ENCODE measurements at places on chromosomes 5 and 9.

GRCh38 chr5:178808886-178809285 is 50.9 kb upstream of the ZNF354B start:
- no peak for DNase-seq

DNA sequence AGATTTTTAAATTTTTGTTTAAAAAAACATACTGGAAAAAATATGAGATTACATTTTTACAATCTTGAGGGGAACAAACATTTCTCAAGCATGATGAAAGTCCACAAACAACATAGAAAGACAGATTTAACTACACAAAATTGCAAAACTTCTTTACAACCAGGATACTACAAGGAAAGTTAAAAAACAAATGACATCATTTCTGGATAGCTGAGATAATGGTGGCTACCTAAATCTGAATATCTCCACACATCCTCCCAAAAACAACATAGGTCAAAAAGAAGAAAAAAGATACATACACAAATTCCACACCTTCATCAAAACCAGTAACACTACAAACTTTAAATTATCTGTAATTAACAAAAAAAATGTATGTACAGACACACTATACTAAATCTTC is 120.8 kb upstream of the TNPO1 start:
- no peak for DNase-seq

DNA sequence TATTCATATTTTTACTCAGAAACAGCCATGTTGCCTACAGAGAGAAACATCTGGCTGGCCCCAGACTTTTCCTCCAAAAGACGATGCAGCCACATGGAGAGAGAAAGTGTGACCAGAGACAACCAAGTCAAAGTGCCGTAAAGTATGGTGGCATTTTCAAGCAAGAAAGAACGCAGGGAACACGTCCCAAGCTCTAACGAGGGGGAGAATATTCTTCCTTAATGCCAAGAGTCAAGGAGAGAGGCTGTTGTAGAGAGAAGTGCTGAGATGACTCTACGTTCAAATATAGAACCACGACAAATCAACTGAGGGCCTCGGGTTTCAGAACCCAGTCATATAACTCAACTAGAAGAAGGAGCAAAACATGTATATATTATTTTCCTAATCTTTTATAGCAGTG is 55.9 kb downstream of the FNBP1 start:
- peak; percentile 39 for DNase-seq

GRCh38 chr9:16147726-16148125 is 594.9 kb downstream of the CCDC171 start:
- DNase-seq, result no peak

DNA sequence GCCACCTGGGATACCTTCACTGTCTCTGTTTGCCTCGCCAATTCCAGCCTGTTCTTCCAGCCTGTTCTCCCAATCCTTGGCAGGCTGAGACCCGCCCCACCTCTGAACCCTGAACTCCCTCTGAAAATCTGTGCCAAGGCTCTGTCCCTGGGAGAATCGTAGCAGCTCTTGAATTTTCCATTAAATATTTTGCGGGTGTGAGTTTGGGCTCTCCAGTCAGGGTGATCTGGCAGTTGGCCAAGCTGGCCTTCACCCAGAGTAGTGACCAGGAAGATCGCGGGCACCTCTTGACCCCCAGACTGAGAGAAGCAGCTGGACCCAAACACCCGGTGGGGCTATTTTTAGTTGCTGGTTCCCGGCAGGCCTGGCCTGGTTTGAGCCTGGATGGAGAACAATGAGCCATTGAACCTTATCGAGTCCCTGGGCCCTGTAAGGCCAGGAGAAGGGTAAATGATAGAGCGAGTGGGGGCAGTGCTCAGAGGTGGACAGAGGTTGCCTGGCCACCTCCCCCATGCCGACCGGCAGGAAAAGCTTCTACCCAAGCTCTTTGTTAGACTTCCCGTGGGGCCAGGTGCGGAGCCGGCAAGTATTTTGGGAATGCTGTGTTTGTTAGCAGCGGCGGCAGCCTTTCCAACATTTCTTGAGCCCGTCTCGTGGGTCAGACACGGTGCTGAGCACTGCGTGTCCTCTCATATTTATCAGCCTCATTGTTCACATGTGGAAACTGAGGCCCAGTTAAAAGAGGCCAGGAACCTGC is 146.2 kb downstream of the RGS3 start:
- DNase-seq, result no peak

- no peak for DNase-seq
Observed at GRCh38 chr5:53017794-53018391, 28.7 kb downstream of the ITGA2 start.

DNA sequence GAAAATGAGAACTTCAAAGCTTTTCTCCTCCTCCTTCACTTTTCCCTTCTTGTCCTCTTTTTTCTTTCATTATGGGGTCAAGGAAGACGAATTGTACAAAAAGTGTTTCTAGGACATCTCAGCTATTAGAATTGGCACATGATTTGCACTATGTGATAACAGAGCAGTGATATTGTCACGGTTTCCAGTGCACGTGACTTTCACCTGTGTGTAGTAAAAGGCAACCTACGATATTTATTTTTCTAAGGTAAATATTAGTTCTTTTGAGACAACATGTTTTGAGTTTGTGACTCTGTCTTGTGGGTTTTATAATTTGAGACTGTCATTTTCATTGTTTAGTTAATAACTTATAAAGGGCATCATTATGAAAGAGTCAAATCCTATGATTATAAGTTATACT is 213.1 kb downstream of the PSAT1 start:
- no peak for DNase-seq

DNA sequence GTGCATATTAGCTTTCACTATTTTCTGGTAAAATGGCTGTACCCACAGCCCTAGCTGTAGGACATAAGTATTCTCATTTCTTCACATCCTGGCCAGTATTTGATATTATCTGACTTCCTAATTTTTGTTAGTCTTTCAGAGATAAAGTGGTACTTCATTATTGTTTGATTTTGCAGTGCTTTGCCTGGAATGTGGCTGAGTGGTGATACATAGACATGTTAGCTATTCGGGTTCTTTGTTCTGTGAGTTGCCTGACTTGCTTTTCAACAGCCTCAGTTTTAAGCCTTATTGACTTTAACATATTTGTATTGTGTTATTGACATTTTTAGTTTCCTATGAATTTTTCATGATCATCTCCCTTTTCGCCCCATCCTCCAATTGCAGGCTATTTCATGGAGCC is 161.1 kb downstream of the GABBR2 start:
- no peak for DNase-seq

GRCh38 chr5:76351577-76351976 is 51.5 kb upstream of the IQGAP2 start:
- no peak for DNase-seq

DNA sequence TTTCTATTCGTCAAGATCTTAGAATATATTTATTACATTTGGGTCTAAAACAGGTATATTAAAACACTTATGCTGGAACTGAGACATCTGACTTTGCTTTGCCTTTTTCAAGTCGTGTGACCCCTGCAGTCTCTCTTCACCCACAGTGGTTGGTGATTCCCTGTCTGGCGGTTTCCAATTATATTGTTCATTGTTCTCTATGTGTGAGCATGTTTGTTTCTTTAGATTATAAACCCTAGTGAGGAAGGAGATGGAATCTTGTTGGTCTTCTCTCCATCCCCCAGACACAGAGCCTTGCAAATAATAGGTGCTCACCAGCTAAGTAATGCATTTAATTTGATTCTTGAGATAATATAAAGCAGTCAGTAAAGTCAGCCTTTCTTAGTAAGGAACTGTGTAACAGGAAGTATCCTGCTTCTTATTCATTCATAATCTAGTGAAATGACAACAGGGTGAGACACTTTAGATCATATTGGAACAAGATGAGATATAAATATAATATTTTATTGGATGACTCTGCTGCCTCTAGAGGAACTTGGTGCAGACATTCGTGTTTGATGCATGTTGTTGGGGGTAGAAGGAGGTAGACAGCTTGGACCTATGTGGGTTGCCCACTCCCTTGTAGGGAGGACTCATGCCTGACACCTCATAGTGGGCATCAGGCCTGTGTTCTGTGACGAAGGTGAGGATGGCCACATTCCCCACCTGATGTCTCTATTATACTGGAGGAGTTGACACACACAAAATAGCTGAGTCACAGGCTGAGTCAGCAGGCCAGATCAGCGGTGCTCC is 88.1 kb downstream of the FGF1 start:
- peak; percentile 39 for DNase-seq

GRCh38 chr5:40717281-40717680 is 37.6 kb downstream of the PTGER4 start:
- no peak for DNase-seq

DNA sequence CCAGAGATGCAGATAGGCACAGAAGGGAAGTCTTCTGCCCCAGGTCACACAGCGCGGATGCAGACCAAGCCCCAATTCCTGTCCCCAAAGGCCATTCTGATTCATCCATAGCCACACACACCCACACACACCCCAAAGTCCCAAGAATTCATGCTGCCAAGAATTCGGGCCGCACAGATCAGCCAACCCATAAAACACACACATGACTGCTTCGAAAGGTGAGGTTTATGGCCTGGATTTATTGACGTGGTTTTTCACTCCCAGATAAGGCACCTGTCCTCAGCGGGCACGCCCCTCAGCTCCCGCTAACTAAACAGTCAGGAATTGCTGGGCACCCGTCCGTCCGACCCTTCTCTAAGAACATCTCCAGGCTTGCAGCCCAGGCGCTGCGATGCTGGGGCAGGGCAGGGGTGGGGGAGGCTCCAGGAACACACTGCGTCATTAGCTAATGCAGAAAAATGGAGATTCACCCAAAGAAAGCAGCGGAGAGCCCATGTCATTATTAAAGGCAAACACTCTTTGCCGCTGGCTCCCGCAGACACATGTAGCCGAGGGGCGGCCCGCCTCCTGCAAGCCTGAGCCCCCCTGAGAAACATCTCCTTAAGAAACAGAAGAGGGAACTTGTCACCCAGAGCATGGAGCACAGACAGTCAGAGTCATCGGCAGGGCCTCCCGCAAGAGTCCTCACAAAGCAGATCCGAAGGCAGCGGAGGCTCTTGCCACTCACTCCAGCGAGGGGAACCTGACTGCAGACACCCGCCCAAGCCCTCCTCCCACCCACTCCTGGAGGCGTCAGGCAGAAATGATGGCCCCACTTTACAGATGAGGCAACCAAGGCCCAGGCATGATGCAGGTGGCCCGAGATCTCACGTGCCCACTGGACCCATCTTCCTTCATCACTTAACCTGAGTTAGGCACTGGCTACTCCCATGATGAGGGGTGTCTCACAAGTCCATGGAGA is 19.9 kb downstream of the VAV2 start:
- no peak for DNase-seq

GRCh38 chr5:141094481-141095262 is at the start of gene PCDHB2:
TSS of gene PCDHB2 (plus strand) at chr5:141094615. CDS start at chr5:141094791, 176 bp downstream.
- DNase-seq, result no peak

GRCh38 chr5:62208218-62208852 is 97.7 kb upstream of the KIF2A start:
- DNase-seq, result no peak

DNA sequence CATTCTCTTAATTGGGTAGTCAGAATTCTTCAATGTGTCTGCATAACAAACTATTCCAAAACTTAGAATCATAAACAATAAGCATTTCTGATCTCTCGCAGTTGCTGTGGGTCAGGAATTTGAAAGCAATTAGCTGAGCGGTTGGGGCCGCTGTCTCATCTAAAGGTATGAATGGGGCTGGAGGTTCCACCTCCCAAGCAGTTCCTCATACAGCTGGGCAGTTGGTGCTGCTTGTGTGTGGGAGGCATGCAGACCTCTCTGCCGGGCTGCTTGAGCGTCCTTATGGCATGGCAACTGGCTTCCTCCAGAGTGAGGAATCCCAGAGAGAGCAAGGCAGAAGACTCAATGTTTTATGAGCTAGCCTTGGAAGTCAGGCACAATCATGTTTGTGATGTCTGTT is 30.2 kb upstream of the SEMA4D start:
- DNase-seq, result no peak

GRCh38 chr5:169503886-169504285 is 79.7 kb upstream of the SPDL1 start:
- DNase-seq, result no peak

- DNase-seq, result peak; percentile 91
Observed at GRCh38 chr5:68251386-68251785, 35.8 kb downstream of the PIK3R1 start.

- DNase-seq, result no peak
Observed at GRCh38 chr9:107215381-107215780, 67.7 kb upstream of the RAD23B start.

DNA sequence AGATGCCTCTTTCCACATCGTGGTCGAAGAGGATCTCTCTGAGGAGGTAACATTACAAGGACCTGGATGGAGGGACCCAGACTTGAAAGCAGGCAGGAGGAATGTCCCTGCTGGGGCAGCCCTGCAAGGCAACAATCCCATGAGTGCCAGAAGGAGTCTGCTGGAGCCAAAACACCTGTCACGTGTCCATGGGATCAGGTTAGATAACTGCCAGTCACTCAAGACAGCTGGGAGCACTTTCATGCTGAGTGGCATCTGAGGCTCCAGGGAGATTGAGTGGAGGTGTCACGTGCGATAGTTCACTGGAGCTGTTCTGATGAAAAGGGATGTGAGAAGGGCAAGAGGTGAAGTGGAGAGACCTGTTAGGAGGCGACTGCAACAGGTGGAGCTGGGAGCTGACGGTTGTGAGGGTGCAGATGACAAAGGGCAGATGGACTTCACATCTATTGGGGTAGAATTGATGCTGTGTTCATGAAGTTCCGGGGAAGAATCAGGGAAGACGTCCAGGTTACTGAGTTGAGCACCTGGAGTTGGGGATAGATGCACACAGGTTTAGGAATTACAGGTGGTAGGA is 68.4 kb downstream of the ICE1 start:
- no peak for DNase-seq

DNA sequence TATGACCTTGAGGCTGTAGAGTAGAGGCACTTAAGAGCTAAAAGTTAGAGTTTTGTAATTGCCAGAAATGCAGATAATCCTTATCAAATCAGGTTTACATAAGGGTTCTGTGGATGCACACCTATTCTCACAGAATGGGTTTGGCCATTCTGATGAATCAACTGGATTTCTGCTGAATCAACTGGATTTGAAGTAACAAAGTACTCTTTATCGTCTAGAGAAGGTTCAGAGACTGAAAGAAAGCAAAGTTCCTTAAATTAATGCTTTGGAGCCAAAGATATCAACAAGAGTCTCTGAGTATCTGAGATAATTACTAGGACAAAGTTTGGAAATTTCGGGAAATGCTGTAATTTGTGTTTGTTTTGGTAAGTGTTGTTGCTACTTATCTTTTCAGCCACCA is 669.6 kb upstream of the ZNF608 start:
- DNase-seq, result no peak

- DNase-seq, result no peak
Observed at GRCh38 chr5:143084407-143084806, 314.2 kb downstream of the ARHGAP26 start.

GRCh38 chr9:135890190-135891026 is 16.9 kb downstream of the CAMSAP1 start:
- DNase-seq, result no peak

GRCh38 chr9:92480291-92480771 is 2.0 kb downstream of the ASPN start:
- no peak for DNase-seq

DNA sequence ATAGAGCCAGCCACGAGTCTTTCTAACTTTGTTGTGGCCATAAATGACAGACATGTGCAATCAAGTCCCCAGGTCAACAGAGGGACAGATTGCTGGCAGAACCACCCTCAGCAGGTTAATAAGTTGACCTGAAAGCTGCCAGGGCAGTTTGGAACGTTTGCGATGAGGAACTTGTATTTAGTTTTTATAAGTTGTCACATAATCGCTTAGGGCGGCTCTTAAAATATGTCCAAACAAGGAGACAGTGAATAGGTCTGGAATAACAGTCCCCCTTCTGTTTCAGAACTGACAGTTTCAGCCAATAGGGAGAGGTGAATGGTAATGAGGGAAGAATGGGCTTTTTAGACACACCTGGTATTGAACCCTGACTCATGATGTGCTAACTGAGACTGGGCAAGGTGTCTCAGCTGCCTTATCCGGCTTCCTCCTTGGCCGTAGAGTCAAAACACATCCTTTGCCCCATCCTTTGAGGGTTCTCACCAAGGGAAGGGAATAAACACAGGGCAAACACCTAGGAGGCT is 33.6 kb upstream of the GABRP start:
- DNase-seq, result no peak
